Right renal pelvis (tissue), 4 donors: ENCODE measurements at places on chromosomes 5 and 9.
A peak's percentile ranks its signal among the peaks of the same experiment; 100 is the strongest.

DNA sequence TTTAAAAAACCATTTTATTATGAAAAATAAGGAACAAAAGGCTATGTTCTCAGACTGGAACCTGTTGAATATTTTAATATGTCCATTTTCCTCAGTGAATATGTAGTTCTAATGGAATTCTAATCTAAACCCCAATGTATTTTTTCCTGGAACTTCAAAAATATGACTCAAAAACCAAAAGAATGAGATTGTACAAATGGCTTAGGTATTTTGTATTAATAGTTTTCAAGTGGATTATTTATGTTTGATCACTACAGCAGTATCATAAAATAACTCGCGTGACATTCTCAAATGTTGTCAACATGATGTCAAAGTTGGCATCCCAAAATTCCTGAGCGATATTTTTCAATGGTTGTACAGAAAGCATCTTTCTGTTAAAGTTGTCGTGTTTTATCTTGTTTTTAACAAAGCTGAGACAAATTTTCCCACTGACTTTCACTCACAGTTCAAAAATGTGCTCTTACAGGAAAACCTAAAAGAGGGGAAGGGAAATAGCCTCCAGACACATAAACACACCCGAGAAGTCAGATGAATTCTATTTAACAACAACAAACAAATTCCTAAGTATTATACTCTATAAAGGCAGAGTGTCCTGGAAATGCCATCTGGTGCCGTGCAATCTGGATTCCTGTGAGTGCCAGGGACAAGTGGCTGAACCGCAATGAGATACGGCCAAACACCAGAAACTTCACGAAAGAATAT lies 68.1 kb upstream of the TAS2R1 start:
- no peak for DNase-seq

DNA sequence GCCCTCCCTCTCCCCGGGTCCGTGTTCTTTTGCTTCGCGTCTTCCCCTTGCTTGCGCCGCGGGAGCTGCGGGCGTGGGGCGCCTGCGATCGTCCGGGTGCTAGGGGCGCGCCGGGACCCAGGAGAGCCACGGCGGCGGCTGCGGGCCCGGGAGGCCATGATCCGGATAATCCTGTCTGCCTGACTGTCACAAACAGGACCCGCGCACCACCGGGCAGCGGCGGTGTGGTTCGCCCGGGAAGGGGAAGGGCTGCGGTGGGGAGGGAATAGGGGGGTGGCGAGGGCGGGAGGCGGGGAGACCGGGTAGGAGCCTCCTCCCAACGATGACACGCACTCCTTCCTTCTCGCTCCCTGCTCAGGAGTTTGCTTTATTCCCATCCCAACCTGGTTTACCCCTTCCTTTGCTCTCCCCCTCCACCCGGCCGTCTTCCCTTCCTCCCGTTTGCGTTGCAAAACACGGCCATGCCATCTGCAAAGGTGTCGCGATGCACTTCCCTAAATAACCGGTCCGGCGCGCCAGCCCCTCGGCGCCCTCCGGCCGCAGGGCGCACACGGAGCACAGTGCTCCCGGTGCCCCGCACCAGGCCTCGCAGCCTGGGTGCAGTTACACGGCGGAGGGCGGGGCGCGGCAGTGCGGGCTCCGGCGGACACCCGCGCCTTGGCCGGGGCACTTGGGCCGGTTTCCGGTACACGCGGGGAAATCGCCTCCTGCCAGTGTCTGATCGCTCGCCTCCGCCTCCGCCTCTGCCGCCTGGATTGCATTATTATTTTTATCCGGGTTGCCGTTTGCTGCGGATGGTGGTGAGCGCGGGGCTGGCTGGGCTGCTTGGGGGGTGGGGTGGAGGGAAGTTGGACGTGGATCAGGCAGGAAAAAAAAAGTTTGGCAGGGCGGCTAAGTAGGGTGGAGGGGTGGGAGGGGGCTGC lies 1.5 kb downstream of the SMARCA2 start:
- peak; percentile 40 for DNase-seq

GRCh38 chr9:135732569-135733257 lies 30.7 kb downstream of the KCNT1 start:
- no peak for DNase-seq

GRCh38 chr5:155532621-155533311 lies 519.2 kb downstream of the KIF4B start:
- no peak for DNase-seq

GRCh38 chr9:108866001-108866420 lies 3.9 kb downstream of the ACTL7A start:
- DNase-seq, result no peak

GRCh38 chr5:33688526-33688925 lies 203.3 kb downstream of the ADAMTS12 start:
- DNase-seq, result no peak

- DNase-seq, result no peak
Measured at GRCh38 chr5:116872986-116873385, 298.4 kb upstream of the SEMA6A start.

DNA sequence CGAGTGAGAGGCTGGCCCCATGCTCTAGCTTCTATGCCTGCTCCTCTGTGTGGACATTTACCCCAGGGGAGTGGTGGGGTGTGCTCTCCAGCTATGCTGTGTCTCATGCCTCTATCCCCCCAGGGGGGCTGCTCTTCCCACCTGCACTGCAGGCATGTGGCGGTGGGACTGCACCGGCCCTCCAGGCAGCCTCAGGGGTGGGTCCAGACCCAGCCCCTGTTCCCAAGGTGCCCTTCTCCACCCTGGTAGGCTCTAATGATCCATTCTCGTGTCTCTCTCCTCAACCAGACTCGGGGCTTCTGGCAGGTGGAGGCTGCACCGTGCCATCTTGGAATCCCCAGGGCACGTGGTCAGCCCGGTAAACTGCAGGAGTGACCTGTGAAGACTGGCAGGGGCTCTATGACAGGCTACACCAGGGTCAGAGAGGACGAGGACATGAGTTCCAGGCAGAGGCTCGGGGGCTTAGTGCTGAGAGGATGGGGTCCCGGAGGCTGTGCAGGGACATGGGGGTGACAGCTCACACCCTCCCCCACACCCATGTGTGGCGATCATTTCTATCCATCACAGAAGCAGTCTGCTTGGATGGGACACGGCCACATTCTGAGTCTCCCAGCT lies 22.7 kb upstream of the COL5A1 start:
- no peak for DNase-seq

DNA sequence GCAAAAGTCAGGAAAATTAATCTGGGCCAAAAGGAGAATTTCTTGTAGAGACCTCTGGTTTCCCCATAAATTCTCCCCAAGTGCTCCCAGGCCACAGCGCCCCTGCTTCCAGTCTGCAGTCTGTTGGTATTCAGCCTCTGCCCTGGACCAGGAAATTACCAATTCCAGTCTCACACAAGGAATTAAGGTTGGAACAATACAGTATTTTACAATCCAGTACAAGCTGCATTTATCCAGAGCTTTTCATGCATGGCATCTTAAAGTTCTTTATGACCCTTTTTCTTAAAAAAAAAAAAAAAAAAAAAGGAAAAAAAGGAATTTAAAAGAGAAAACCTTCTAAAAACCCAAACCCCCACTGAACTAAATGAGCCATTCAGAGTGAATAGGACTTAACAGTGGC lies 139.6 kb upstream of the RANBP3L start:
- DNase-seq, result no peak

GRCh38 chr9:127788337-127789011 lies 2.6 kb downstream of the CDK9 start:
- DNase-seq, result no peak

DNA sequence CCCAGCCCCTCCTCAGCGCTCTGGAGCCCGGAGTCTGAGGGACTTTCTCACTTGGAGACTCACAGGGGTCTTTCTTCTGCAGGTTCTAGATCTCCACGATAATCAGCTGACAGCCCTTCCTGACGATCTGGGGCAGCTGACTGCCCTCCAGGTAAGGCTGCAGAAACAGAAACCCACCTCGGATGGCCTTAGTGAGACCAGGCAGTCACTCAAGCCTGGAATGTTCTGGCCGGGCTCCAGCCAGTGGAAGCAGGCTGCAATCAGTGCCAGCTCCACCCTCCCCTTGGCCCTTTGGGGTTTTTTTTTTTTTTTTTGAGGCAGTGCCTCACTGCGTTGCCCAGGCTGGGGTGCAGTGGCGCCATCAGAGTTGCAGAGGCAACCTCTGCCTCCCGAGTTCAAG lies 7.6 kb downstream of the LRSAM1 start:
- no peak for DNase-seq

DNA sequence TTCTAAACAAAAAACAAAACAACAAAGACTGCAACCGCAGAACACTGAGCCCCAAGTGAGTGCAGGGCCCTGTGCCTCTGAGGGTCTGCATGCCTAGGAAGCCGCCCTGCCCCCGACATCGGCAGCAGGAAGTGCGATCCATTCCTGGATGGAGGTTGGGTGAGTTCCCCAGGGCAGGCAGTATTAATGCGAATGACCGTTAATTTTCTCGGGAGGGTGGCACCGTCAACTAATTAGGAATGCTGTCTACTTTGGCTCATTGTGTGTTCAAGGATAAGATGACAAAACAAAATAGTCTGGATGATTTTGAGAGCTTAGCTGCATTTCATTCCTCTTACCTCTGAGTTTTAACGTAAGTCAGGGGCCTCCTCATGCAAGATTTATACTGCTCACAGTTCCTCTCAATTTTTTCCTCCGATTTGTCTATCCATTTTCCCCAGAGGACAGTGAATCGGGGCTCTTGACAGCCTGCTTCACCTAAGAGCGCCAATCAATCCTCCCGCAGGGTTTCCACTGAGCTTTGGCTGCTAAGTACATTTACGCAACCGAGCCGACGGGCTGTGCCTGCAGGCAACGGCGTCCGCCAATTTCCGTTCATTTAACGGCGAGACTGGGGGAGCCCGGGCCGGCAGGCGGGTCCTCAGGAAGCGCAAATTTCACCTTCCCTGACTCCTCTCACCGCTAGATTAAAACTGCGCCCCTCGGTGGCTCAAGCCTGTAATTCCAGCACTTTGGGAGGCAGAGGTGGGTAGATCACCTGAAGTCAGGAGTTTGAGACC lies 2.9 kb upstream of the NXNL2 start:
- no peak for DNase-seq

DNA sequence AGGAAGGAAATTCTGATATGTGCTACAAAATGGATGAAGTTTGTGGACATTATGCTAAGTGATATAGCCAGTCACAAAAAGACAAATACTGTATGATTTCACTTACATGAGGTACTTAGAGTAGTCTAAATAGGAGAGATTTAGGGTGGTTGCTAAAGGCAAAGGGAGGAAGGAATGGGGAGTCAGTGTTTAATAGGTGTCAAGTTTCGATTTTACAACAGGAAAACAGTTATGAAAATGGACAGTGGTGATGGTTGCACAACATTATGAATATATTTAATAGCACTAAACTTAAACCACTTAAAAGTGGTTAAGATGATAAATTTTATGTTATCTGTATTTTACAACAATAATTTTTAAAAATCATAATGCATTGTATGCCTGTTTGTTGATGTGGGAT lies 40.4 kb upstream of the ECM2 start:
- no peak for DNase-seq

GRCh38 chr9:89109666-89110065 lies 69.0 kb downstream of the SHC3 start:
- DNase-seq, result no peak

DNA sequence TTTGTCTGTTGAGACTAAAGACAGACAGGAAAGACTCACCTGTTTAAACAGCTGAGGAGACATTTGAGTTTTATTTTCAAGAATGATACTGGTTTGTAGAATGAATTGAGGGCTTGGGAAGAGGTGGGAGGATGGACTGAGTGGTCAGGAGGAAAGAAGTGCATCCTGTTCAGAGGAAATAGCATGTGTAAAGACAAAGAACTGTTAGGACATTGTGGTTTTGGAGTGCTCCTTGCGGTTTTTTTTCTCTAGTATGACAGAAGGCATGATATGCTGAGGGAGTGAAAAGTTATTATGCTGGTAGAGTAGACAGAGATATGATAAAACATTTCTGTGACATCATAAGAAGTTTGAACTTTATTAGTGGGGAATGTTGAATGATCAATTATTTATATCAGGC lies 270.7 kb upstream of the ELAVL2 start:
- DNase-seq, result no peak

DNA sequence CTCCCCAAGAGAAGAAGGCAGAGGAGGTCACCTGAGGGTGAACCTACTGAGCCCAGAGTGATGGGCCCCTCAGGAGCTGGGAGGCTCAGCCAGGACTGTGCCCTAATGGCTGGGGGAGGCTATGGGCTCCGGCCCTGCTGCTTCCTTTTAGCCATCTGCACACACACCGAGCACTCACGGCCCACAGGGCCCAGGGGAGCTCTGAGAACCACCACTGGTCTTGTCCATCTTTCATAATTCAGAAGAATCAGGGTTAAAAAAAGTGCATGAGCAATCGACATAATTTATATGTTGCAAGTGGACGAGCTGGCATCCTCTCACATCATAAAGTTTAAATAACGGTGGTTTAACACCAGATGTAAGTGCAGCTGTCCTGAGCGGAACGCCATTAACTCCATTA lies 162.1 kb downstream of the FSTL4 start:
- no peak for DNase-seq

DNA sequence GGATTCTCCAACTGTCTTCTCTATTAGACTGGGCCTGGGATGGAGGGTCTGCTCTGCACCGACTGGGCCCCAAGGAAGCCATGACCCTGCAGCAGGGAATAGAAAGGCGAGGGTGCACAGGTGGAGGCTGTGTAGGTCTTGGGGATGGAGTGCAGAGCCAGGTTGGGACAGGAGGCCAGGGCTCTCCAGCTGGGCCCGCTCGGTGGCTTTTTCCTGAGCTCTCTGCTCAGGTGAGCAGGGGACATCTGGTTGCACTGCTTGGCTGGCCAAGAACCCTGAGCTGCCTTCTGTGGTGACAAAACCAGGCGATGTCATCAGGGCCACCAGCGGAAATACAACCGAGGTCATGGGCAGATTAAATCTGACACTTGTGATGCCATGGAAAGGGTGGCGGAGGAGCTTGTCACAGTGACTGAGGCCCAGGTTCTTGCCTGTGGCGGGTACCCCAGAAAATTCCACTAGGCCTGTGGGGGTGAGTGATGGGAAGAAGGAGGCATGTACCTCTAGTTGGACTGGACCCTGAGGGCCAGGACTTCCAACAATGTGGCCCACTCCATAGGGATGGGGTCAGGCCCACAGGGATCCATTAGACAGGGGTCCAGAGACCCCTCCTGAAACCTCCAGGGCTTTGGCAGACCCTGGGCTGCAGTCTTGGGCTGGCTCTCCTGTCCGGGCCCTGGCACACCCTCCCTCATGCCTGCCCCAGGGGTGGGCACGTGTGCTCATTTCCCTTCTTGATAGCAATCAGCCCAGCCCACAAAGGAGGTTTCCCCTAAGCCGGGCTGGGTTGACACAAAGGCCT lies 4.4 kb upstream of the IL3 start:
- no peak for DNase-seq
